ENCODE measurements at places on chromosomes 4 and X.
A peak's percentile ranks its signal among the peaks of the same experiment; 100 is the strongest.

DNA sequence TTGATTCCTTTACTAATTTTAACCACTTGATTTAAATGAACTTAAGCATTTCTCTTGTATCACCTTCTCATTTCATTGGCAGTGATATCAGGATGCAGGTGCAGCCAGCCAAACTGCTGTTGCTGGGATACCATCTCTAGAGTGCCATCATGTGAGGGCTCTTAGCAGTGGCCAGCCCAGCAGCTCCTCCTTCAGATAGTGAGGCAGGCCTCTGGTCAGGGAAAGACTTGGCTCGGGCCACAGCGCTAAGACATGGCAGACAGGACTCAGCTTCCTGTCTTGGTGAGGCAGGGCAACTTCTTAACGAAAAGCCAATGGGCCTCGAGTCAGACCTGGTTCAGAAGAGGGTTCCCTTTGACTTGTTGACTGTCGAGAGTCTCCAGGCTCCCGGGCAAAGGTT is 50.0 kb downstream of the NOP14 start:
- no peak for DNase-seq

DNA sequence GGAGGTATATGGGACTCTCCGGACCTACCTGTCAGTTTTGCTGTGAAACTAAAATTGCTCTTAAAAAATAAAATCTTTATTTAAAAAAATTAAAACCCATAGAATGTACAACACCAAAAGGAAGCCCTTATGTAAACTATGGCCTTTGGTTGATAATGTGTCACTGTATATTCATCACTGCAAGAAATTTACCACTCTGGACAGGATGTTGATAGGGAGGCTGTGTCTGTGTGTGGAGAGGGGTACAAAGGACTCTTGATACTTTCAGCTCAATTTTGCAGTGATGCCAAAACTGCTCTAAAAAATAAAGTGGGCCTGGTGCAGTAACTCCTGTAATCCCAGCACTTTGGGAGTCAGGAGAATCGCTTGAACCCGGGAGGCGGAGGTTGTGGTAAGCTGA is 2.9 kb upstream of the ZMYM3 start:
- no peak for DNase-seq

- no peak for DNase-seq
Measured at GRCh38 chr4:185235843-185236503, 26.6 kb downstream of the SNX25 start.

- no peak for DNase-seq
Measured at GRCh38 chr4:188295899-188296298, 156.7 kb downstream of the TRIML1 start.

DNA sequence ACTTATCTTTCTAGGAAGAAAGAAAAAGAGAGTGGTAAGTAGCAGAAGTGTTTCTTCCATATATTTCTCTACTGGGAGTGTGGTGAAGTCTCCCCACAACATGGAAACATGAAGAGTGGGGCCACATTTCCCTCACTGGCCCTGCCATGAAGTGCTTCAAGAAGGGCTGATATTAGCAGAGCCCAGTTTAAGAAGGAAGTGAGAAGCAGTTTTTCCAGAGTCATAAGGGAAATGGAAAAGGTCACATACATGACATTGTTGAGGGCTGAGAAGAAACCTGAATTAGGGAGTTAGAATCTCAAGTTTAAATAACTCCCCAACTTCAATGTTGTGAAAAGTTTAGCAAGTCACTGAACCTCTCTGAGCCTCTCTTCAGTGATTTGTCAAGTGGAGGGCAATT is 171.9 kb upstream of the RBPJ start:
- no peak for DNase-seq

DNA sequence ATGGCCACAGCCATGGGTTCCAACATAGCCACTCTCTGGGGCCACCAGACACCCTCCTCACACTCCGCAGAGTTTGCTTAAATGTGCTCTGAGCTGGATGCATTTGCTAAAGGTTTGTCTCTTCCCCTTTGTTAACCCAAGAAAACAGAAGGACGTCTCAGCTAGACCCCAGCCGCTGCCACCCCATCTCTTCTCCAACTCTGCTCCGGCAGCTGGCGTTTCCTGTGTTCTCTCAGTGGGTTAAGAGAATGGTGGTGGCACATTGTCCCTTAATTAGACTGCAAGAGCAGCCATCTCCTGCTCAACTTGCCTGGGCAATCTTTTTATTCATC is 43.7 kb upstream of the FAM9C start:
- no peak for DNase-seq

- DNase-seq: no peak
Measured at GRCh38 chr4:123812066-123812390, 415.4 kb downstream of the SPRY1 start.

GRCh38 chrX:21382715-21383114 is 8.5 kb downstream of the CNKSR2 start:
- DNase-seq: no peak

GRCh38 chr4:128768373-128768996 is 41.0 kb upstream of the JADE1 start:
- no peak for DNase-seq

- peak; percentile 95 for DNase-seq
Measured at GRCh38 chr4:7803992-7804755, 135.5 kb downstream of the AFAP1 start.

DNA sequence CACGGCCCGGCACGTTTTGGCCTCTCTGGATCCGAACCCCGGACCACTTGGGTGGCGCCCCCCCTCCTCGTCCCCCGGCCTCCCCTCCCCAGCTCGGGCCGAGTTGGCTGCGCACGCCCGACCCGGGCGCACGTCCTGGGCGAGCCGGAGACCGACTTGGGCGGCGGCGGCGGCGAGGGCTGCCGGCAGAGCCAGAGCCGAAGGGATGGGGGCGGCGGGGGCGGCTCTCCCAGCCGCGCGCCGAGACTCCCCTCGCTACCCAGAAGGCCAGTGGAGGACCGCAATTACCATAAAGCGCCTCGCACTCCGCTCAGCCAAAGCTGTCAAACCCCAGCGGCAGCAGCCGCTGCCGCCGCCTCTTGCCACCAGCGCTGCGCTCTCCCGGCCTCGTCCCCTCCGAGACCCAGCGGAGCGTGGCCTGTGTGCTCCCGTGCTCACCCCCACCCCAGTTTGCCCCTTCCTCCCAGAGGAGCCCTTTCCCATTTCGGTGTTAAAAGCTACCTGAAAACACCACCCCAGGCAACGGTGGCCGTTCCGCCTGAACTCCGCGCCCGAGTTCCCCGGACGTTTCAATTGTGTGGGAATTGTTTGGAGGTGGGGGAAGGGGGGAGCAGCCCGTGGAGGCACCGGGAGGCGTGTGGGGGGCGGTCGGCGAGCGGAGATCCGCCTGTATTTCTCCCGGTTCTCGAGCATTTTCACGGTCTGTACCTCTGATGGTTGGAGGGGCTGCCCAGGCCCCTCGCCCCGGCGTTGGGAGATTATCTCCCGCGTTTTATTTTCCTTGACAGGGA is 701 bp upstream of the BCOR start:
- DNase-seq: peak; percentile 72

GRCh38 chr4:55447108-55447708 is 51.5 kb downstream of the TMEM165 start:
- DNase-seq: no peak

DNA sequence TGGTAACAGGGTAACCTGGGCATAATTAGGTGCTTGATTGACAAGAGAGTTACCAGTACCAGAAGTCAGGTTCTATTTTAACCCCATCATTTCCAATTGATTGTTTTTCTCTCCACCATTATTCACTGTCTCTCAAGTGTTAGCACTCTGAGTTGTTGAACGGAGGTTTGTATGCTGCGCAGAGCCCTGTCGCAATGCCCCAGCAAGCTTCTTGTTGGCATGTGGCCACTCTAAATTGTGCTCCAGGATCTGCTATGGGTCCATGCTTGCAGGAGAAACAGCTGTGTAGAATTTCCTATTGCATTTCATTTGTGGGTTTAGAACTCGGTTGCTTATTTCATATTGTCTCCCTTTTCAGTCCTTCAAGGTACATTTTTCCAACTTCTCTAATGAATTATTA is 98.2 kb downstream of the KLHL8 start:
- no peak for DNase-seq

DNA sequence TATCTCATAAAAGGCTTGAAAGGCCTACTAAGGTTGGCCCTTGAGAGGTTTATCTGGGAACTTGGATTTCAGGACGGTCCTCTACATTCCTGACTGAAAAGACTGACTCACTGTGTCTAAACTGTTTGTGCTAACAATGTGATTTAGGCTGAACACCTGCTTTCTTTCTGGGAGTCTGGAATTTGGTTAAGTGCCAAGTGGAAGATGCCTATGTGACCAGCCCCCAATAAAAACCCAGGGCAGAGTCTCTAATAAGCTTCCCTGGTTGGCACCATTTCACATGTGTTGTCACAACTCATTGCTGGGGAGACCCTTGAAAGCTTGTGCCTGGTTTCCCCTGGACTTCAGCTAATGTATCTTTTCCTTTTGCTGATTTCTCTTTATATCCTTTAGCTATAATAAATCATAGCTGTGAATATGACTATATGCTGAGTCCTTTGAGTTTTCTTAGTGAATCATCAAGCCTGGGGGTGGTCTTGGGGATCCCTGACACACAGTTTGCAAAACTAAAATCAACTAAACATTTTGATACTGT is 55.1 kb downstream of the GPR82 start:
- DNase-seq: no peak

GRCh38 chr4:7458066-7458425 is 23.3 kb upstream of the PSAPL1 start:
- DNase-seq: no peak

- DNase-seq: no peak
Measured at GRCh38 chr4:19348746-19349145, 903.0 kb upstream of the SLIT2 start.

DNA sequence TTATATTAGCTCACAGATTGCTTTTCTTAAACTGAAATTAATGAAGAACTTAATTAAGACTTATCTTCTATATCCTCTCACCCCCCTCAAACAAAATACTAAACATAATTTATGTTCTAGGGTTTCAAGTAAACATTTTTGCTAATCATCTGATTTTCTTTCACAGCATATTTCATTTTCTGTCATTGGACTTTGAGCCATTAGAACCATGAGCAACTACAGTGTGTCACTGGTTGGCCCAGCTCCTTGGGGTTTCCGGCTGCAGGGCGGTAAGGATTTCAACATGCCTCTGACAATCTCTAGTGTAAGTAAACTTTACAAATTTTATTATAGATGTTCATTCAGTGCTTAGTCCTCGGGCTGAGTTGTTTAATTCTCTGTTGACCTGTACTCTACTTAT is 3.3 kb downstream of the PDLIM5 start:
- peak; percentile 80 for DNase-seq

DNA sequence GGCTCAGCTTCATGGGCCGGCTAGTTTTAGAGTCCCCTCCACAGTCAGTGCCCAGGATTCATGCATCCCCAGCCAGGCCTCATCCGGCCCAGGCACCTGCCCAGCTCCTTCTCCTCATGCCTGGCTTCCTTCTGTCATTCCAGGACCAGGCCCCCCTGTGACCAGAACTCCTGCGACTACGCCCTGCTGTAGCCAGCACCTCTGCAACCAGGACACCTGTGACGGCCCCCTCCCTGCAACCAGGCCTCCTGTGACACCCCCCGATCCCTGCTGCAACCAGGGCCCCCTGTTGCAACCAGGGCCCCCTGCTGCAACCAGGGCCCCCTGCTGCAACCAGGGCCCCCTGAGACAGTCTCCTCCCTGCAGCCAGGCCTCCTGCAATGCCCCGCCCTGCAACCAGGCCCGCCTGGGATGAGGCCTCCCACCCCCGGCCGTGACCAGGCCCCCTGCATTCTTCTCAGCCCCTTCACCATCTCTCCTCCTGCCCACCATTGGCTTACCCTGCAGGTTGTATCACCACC is 46.8 kb downstream of the HTRA3 start:
- DNase-seq: no peak

- no peak for DNase-seq
Measured at GRCh38 chr4:85369703-85370380, 105.1 kb upstream of the ARHGAP24 start.

GRCh38 chr4:150251752-150252190 is 173.5 kb downstream of the DCLK2 start:
- no peak for DNase-seq

DNA sequence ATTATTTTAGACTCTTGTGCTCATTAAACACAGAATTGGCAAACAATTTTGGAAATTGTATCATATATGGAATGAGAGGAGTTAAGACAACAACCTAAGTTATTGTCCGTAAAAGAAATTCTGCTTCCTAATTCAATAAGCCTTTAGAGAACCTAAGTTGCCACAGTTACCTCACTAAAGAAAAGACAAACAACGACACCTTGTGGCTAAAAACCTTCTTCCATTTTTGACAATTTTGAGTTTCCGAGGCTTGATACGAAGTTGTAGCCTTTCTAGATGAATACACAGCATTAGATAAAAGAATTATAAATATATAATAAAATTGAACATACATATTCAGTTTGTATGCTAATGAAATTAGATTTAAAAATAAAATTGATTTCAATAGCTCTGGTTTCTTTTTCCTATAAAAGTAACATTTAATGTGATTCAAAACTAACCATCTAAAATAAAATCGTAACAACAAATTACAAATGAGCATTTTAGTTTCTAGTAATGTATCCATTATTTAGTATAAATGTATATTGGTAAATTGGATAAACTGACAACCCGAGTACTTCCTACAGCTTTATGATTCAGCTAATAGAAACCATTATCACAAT is 275.1 kb downstream of the GPM6A start:
- no peak for DNase-seq

DNA sequence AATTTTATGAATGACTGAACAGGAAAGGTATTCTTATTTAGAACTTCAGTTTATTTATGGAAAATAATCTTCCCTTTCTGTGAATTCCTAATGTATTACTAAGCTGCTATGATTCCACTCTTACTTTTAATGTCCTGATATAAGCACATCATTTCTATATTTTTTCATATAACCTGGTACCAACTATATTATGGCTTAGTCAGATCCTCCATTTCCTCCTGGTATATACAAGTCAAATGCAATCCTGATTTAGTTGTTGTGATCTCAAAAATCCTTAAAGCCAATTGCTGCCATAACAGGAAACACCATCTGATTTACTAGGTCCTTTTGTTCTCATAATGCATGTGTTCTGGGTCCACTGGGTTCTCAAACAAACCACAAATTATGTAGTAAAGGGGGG is 26.8 kb downstream of the TRMT2B start:
- no peak for DNase-seq

GRCh38 chrX:10157543-10157942 is 768 bp downstream of the CLCN4 start:
- DNase-seq: no peak

- no peak for DNase-seq
Measured at GRCh38 chrX:16239211-16239610, 71.9 kb downstream of the MAGEB17 start.

- DNase-seq: no peak
Measured at GRCh38 chr4:168538632-168539031, 41.8 kb downstream of the PALLD start.

Measured in mucosa of descending colon (tissue), 3 donors.